ENCODE measurements at places on chromosomes 4 and X.

DNA sequence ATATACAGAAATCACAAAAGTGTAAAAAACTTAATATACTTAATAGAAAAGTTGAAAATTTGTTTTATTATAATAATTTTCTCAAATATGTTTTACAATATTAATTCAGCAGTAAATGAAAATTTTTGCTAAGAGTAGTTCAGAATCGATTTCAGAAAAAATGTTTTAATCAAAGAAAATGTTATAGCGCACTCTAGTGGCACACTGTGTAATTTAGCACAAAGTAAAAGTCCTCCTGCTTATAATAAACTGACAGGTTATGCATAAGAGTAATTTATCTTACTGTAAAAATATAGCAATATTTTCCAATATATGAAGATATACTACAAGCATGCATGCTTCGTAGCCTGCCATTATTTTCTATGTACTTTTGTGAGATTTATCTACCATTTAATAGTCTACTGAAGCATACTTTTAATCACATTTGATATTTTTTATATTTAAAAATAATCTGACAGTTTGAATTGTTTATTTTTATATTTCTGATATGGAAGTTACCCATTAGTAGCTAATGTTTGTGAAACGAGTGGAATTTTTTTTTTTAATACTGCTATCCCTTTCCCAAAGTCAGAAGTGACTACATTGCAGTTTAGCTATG is 217.9 kb upstream of the KLHL4 start:
- peak; percentile 20 for DNase-seq

GRCh38 chr4:106746451-106746850 is 289.7 kb downstream of the DKK2 start:
- no peak for DNase-seq

DNA sequence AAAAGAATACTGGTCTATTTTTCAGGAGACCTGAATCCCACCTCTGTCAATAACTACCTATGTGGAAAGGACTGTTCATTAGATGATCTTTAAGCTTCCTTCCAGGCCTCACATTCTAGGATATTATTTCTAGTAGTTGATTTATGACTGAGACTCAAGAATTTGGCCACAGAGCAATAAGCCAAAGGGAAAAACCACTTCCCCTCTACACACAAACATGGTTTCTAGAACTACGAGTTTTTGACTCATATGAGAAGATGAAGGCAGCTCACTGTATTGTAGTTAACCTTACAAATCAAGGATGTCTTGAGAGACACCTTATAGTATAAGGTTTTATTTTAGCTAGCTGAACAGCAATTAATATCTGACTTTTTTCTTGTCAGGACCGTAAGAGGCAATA is 36.9 kb upstream of the GDPD2 start:
- DNase-seq: no peak

GRCh38 chrX:34880656-34881055 is 61.9 kb upstream of the FAM47B start:
- DNase-seq: no peak

DNA sequence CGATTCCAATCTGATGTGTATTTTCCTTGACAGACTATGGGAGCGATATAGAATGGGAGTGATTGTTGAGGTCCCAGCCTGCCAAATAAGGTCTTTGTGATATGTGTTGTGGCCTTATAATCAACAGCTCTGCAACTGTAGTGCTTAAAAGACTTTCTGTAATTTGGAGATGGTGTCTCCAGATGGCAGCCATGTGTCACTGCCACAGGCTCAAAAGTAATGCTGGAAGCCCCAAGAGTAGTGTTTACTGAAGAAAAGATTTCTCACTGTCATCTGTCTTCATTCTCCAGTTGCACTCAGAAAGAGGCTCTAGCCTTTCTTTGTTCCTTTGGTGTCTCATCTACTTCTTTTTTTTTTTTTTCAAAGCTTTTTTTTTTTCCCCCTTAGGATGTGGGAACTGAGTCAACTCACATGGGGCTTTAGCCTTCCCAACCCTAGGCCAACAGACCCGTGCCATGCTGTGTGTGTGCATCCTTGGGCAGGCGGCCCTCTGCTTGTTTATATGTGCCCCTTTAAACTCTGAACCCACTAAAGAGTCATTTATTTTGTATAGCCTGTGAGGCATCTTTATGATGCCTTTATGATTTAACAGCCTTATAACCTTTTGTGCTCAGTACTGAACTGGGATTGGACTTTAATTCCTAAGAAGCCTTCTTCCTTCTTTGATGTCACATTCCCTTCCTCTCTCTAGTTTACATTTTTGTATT is 15.6 kb downstream of the SRPX2 start:
- DNase-seq: no peak

GRCh38 chr4:180788729-180789128 is 1454.5 kb upstream of the TENM3 start:
- DNase-seq: no peak

DNA sequence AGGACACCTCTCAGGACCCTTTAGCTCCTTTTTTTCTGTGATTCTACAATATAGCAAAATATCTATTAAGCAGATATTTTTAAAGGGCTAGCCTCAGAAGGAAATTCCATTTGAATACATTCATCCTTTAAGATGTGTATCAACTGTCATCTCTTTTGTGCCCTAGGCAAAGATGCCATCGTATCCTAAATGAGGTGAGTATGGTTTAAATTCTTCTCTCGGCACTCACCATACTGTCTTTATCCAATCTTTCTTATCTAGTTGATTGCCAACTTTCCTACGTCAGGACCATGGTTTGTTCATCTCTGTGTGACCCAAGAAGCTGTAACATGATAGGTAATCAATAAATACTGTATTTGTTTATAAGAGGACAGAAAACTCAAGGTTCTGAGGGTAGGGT is 176.0 kb downstream of the LDB2 start:
- DNase-seq: no peak

DNA sequence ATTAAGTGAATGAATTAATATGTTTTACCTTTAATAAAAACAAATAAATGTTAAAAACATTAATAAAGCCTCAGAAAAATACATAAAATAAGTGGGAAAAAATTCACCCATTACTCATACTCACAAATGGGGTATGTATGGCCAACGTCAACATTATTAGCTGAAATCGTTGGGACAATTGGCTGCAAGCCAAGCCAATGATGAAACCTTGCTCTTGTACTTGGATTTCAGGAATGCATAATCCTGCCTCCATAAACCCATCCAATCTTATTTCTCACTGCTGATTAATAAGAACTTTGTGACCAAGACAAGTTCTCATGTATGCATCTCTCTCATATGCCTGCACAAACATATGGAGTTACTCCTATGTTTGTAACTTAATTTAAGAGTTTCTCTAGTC is 35.3 kb upstream of the ADAMTS3 start:
- DNase-seq: no peak

GRCh38 chr4:142559986-142560385 is 286.1 kb downstream of the INPP4B start:
- no peak for DNase-seq

GRCh38 chrX:150377005-150377404 is 13.9 kb downstream of the MAMLD1 start:
- no peak for DNase-seq

- DNase-seq: no peak
Observed at GRCh38 chr4:59945277-59945676, 1254.8 kb upstream of the ADGRL3 start.

DNA sequence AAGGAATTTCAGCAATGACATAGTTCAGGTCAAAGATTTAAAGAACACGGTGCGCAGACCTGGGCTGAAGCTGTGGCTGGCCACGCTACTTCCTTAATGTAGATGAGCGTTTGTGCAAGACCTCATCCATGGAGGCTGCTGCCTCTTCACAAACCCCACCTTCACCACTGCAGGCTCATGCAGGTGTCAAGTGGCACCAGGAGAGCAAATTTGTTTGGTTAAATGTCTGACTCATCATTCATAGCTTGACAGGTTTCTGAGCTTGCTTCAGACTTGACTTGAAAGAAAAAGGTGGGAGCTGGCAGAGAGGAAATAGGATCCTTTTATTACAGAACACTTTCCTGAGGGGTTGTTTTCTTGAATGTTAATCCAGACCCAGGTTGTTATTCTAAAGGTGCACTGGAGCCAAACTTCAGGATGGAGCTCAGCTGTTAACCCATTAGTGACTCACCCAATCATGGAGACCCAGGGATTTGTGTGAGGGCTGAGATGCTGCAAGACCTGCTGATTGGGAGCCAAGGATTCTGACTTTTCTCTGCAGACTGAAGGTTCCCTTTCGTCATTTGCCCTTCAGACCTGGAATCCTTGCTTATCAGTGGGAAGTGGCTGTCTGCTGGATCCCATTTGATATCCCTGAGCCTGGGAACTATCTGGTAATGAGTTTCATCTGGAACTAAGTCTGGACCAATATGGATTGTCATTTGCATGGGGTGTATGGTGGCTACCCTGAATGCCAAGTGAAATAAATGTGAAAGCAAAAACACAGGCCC is 315.3 kb downstream of the PTTG2 start:
- no peak for DNase-seq

DNA sequence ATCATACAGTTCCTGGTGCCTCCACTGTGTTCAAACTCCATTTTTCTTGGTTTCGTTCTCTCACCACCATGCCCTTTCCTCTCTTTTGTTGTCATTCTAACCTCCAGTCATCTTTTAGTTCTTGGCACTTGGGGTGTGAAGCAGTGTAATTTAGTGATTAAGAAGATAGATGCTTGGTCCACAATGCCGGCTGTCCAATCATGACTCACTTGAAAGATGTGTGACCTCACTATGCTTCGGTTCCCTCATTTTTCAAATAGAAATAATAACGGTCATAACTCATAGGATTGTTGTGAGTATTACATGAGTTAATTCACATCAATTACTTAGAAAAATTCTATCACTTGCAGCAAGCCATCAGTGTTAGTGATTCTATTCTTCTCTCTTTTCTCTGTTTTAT is 327.8 kb downstream of the ADGRL3 start:
- DNase-seq: no peak

DNA sequence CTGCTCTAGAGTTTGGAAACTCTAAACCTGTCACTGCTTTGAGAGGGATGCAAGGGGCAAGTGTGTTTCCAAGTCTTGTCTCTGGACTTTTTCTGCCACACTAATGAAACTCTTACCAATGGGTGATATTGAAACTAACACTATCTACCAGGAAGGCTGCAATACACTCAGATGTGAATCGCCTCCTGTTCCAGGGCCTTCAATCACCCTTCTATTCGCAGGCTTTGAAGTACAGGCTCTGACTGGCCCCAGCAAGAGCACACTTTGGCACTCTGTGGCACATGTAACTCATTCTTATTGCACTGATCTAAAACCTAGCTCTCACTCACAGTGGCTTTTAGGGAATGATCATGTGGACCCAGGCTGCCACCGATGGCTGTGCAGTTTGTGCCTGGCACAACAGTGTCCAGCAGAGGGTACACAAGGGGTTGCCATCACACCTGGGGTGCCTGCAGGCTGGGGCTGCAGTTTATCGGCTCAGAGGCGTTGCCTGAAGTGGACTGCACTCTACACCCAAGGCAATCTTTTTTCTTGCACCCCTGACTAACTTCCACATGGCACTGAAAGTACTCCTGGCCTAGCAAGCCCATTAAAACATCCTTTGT is 210.8 kb downstream of the MGST2 start:
- no peak for DNase-seq

DNA sequence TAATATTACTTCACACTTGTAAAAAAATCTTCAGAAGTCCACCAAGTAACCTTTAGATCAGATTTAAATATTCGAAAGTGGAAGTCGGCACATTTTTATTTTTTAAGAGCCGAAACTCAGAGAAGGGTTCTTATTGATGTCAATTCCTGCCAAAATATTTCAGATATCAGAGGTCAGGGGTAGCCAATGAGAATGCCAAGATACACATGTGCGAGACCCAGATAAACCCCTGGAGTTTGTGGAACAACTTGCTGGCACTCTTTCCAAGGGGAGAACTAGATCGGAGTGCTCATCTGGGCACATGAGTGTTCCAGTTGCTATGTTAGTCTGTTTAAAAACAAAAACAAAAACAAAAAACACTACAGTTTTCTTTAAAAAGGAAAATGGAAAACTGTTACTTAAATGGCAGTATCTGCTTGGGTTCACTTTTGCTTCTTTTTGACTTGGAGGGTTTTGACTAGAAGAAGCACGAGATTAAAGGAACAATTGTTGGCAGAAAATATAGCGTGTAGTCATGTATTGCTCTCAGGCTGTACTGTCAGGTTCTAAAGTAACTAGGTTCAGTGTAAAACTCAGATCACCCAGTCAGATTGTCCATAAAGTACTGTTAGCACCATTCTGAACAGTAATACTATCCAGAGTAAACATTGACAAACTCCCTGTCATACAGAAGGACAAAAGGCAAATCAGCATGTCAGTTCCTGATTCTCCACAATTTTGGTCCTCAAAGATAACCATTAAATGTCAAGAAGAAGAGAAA is 188.0 kb upstream of the PACRGL start:
- peak; percentile 55 for DNase-seq

GRCh38 chrX:39766085-39766726 is 331.6 kb downstream of the BCOR start:
- DNase-seq: no peak

GRCh38 chrX:118062048-118062789 is 54.4 kb downstream of the KLHL13 start:
- DNase-seq: no peak

DNA sequence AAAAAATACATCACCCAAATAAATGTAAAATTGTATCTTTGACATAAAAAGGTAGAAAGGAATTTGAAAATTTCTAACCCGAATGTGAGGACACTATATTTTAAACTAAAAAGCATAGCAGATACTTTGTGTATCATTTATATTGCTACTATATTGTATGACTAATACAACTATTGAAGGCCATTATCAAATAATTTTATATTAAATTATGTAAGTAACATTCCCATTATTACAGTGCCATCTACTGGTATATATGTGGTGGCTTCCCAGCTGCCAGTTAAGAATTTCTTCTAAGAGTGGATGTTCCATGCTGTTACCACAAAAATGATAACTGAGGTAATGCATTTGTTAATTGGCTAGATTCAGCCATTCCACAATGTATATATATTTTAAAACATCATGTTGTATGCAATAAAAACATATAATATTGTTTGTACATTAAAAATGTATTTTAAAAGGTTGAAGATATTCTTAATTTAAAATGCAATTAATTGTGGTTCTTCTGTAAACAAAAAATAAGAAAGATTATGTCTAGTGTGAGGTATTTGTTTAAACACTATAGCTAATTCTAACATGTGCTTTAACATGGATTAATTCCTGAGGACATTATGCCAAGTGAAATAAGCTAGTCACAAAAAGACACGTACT is 65.3 kb downstream of the EGF start:
- DNase-seq: no peak

DNA sequence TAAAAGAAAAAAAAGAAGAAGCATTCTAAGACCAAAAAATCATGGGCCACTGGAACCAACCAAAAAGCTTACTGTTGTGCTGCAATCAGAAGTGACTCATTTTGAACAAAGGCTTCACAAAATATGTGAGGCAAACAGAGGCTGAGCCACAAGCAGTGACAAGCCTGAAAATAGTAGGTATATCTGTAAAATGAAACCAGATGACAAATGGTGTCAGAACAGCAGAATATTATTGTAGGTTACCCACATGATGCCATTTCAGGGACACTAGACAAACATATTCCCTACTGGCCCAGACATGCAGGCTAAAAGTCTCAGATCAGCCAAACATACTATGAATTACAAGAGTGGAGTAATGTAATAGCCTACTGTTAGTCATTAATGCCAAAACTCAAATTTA is 1301.8 kb upstream of the DIAPH2 start:
- no peak for DNase-seq

- DNase-seq: no peak
Observed at GRCh38 chr4:101009471-101009870, 337.9 kb downstream of the PPP3CA start.
